Endothelial cell of umbilical vein (primary cell): ENCODE measurements at places on chromosomes 4 and X.
A peak's percentile ranks its signal among the peaks of the same experiment; 100 is the strongest.

GRCh38 chr4:123379392-123379791 lies 17.2 kb upstream of the SPRY1 start:
- DNase-seq: no peak

DNA sequence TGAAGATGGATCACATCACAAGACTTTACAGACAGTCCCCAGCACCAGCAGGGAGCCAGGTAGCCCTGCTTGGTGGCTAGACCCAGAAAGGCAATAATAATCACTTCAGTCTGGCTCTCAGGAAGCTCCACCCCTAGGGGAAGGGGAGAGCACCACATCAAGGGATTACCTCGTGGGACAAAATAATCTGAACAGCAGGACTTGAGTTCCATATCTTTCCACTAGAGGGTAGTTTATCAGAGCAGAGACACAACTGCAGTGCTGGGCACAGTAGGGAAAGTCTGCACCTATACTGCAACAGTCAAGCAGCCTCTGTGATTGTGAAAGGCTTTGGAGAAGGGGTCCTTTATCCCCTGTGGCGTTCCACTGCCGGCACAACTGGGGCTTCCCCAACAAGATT lies 547.0 kb upstream of the POU3F4 start:
- DNase-seq: no peak

DNA sequence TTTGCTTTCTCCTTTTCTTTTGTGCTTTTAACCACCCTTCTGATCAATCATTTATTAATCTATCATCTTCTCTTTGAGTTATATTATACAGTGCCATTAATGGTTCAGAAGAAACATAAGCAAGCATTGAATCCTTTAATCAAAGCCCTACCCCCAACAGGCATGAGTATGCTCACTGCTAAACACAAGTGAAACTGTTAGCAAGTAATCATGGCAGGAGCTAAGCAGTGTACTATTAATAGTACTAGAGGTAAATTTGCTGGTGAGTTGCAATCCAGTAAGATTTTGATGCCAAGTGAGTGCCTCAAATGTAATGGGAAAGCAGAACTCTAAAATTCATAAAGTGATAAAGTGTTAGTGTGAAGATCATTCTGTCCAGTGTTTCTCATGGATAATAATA lies 57.2 kb downstream of the FNIP2 start:
- DNase-seq: peak; percentile 30

GRCh38 chrX:122517786-122518185 lies 666.3 kb upstream of the GRIA3 start:
- no peak for DNase-seq

GRCh38 chrX:40091691-40092421 lies 5.9 kb downstream of the BCOR start:
- no peak for DNase-seq

DNA sequence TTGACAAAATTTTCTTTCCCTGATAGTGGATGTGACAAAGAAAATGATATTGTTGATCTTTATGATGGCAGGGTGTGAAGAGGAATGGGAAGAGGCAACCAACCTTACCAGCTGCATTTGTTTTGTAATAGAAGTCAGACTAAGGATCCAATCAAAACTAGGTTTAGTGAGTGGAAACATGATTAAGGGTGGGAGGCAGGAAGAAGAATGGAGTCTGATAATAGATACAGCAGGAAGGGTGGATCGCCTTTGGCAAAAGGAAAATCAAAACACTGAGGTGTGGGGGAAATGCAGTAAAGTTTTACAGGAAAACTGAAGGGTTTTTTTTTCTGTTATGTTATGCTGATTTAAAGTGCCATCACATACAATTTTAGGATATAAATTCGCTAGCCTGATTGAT lies 3.4 kb downstream of the CLIC2 start:
- no peak for DNase-seq

DNA sequence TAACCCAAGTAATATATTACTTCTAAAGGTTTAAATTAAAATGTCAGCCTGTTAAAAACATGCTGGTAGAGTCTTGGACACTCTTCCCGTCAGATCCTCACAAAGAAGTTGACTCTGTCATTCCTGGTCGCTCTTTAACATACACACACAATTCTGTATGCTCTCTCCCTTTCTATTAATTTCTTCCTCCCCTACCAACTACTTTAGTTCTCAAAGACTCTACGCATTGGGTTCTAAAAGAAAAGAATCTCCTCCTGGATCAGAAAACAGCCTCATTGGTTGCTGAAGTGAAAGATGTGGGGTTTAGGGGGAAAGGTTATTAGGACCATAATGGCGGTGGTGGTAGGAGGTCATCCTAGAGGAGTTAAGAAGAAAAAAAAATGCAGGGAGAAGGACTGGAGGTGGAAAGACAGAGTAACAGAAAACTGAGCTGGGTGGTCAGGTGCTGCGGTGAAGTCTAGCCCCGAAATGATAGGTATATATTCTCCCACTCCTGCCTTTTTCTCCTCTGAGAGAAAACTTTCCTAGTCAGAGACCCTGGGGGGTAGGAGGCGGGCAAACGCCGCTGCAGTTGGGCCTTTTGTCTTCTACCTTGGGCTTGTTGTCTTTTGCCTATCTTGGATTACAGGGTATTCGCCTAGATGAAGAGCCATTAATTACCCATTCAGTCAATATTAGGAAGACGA lies 5.2 kb upstream of the PITX2 start:
- no peak for DNase-seq

- DNase-seq: no peak
Observed at GRCh38 chrX:120315776-120316175, 4.5 kb upstream of the TMEM255A start.

GRCh38 chr4:12724510-12724909 lies 759.6 kb downstream of the RAB28 start:
- peak; percentile 15 for DNase-seq

DNA sequence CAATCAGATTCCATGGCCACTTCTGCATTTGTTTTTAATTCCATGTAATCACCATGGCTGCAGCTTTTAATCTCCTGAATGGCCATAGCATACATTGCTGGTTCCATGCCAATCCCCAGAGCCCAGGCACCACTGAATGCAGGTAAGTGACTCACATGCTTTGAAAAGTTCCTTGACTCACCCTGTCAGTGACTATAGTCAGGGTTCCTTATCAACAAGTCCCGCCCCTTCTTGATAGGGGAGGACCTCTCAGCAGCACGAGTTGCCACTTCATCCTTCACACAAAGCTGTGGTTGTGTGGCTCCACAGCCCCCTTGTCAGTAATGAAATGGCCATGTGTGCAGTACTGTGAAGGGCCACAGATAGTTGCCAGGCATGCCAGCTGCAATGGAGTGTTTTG lies 516.6 kb downstream of the PPARGC1A start:
- DNase-seq: no peak

DNA sequence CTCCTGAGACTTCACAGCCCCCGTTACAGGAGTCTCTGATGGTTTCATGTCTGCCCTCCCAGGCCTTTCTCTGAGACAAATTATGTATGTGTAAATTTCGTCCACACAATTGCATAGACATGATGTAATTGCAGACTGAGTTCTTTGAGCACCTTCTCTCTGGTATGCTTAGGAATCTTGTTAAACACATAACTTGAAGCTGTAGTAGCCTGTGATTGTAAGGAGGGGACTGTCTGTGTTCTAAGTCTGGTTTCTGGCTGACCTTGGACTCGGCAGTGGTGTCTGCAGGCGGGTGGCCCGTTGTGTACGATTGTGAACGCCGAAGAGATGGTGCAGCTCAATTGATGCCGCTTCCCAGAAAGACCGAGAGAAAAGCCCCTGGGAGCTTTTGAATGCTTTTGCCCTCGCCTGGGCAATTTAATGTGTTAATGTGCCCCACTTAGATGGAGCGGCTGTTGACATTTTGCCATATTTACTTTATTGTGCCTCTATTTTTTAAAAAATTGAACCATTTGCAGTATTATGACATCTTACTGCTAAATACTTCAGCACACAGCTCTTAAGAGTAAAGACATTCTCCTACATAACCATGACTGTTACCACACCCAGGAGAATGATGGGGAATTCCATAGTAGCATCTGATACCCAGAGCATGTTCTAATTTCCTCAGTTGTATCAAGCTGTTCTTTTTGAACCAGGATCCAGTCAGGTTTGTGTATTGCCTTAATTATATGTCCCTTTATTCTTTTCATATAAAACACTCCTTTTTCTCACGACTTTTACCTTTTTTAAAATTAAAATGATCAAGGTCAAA lies 58.4 kb upstream of the TADA2B start:
- DNase-seq: no peak

DNA sequence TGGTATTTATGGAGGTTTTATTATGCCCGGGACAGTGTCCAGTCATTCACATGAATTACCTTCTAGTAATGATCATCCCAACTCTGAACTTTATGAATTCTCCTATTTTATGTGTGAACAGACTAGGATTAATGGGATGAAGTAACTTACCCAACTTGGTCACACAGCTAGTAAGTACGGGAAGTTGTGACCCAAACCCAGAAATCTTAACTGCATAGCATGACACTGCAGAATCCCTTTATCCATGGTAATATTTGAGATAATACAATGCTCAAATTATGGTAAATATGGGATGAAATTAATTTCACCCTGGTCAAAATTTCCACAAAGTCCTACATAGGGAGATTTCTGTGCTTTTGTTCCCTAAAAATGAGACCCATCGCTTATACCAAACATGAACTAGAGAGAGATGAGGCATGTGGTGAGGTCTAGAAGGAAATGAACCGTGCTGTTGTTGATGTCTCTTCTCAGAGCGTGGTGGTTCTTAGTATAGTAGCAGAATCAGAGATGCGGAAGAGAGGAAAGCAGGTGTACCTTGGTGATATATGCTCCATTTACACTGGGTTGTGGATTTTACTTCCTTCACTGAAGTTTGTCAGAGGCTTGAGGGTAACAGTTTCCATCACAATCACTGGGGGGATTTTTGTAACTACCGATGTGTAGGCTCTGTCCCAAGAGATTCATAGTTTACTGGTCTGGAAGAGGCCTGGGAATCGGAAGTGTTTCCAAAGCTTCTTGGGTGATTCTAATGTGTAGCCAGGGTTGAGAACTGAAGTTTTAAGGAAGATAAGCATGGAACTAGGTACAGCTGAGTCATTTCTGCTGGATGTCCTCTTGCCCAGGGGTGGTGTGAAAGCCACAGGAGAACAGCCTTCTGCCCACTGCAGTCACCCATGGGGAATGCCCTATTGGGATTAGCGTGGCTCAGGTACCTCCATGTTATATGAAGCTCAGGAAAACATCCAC lies 30.2 kb upstream of the FAM9C start:
- DNase-seq: no peak

DNA sequence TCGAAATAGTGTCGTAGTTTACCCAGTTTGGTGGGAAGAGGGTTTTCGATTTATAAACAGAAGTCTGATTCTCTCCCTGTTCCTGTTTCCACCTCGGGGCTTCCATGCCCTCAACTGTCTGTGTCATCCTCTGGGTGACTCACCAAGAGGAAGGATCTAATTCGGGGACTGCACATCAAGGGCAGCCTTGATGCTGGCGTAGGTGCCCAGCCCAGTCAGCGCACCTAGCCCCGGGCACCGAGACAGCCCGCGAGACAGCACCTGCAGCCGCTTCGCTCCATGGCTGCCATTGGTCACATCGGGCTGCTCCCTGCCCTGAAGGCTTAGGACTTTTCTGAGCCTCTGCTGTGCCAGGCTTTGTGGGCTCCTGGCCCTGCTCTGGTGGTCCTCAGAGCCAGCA lies 7.7 kb downstream of the ABCD1 start:
- no peak for DNase-seq

DNA sequence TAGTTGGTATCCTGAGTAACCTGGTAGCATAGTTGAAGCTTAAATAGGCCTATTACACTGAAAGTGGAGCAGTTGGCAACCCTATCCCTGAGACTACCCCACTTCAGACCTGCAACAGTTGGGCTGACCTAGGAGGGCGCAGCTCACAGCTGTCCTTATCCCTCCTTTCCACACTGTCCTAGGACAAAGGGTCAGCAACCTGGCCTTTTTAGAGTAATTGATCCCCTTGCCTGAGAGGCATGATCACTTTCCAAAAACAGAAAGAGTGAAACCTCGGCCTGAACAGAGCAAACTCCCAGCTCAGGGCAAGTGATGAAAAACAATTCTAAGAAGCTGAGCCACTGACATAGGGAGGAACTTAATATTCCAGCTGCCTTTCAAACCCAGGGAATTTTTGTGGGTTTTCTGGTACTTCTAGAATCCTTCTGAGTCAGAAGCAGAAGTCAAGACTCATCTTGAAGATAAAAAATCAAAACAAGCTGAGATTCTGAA lies 94.9 kb upstream of the MYOZ2 start:
- no peak for DNase-seq

- no peak for DNase-seq
Observed at GRCh38 chr4:94715726-94716125, 42.0 kb upstream of the BMPR1B start.

- DNase-seq: no peak
Observed at GRCh38 chrX:40065296-40066046, 32.3 kb downstream of the BCOR start.

DNA sequence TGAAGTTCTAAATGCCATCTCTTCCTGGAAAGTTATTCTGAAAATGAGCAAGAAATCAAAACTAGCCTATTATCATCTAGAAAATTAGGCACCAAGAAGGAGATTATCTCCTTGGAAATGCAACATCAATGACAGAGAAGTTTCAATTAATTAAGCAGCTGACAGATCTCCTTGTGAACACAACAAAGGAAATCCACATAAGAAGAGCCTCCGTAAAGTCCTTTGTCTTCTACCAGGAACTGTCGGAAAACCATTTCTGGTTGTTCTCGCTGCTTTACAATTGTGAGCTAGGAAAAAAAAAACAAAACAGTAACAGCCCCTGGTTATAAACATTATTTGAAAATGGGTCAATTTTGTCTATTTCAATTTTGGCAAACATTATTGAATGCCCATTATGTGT lies 38.2 kb downstream of the METTL14 start:
- DNase-seq: no peak

- DNase-seq: peak; percentile 78
Observed at GRCh38 chrX:46865281-46865680, 28.4 kb downstream of the RP2 start.

DNA sequence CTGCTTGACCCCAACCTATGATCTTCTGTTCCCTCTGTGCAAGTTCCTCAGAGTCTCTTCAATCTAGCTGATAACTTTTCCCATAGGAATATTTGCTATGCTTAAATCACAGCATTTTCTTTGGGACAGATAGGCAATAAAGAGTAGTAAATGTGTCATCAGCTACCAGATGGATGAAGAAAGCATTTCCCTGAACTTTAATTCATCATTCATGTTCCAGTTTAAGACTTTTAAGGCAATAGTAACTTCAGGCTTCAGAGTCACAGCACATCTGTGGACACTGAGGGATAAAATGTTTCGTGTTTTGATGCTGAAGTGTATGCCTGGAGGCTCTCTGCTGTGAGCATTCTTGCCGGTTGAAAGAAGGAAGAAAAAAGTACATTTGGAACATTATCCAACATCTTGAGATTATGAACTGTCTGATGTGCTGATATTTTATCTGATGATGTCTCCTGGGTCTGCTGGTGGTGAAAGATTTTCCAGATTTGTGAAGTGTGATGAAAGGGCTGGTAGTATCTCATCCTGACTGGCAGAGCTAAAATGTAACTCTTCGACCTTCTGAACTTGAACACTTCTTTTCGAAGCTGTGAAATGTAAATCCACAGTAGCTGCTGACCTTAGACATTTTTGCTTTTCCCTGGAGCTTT lies 133.7 kb downstream of the DCLK2 start:
- no peak for DNase-seq

GRCh38 chr4:123244137-123244536 lies 152.5 kb upstream of the SPRY1 start:
- DNase-seq: peak; percentile 65

- no peak for DNase-seq
Observed at GRCh38 chrX:10177004-10177396, 20.2 kb downstream of the CLCN4 start.
